ENCODE measurements at places on chromosomes 7 and 10.

GRCh38 chr10:67506757-67507091 is 189.3 kb downstream of the CTNNA3 start:
- no peak for DNase-seq

GRCh38 chr10:129926066-129927055 is 37.7 kb downstream of the EBF3 start:
- no peak for DNase-seq

DNA sequence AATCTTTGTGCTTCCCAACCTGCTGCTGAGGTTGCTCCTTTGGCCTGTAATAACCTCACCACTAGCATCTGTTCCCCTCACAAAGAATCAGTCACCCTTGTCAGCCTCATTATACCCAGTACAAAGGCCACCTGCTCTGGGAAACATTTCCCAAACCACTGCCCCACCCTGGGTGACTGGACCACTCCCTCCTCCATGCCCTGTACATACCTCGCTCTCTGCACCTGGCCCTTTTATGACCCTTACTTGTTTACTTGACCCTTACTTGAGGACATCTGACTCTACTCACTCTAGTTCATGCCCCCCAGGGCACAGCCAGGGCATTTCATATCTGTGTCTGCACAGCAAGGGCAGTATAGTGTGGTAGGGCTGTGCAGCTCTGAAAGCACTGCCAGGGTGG is 21.4 kb upstream of the AOC1 start:
- DNase-seq = no peak

GRCh38 chr7:92790992-92791391 is 45.4 kb downstream of the CDK6 start:
- no peak for DNase-seq

GRCh38 chr10:81403451-81403850 is 471.5 kb upstream of the NRG3 start:
- DNase-seq = no peak

DNA sequence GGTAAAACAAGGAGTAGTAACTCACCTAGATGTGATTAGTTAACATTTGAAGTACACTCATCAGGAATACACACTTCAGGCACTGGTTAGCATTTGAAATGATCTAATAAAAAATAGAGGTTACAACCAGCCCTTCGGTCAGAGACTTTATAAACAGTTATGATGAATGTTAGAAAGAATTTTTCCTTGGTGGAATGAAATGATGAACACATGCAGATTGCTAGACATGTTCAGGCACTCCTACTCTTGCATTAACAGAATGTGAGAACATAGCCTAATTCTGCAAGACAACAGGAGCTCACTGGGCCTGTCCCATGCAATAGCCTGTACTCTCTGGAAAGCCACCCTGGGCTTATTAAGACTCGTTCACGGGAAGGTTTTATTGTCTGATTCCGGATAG is 47.3 kb upstream of the TECTB start:
- DNase-seq = no peak

DNA sequence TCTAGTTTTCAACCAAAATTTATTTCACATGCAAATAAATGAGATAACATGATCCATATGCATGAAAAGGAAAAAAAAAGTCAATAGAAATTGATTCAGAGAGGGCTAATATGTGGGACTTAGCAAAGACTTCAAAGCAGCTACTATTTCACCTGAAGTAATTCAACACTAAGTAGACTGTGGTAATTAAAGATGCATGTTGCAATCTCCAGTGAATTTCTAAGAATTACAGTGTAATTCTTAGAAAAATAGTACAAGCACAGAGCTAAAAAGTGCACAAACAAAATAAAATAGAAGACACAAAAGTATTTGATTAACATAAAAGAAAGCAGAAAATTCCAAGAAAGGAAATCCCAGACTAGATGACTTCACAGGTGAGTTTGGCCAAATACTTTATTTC is 25.7 kb downstream of the GPR22 start:
- DNase-seq = no peak

- DNase-seq = no peak
Observed at GRCh38 chr7:131010717-131011431, 276.9 kb upstream of the KLF14 start.

- DNase-seq = peak; percentile 52
Observed at GRCh38 chr10:73553761-73554160, 37.4 kb downstream of the USP54 start.

- no peak for DNase-seq
Observed at GRCh38 chr10:22978287-22978686, 50.4 kb downstream of the ARMC3 start.

Data from midbrain (tissue), 1 donor.